ENCODE measurements at places on chromosomes 4 and X. TPM values are rescaled to one million over a fixed set of nuclear protein-coding genes. Genes with fewer than 3 reads are reported as not detected.

DNA sequence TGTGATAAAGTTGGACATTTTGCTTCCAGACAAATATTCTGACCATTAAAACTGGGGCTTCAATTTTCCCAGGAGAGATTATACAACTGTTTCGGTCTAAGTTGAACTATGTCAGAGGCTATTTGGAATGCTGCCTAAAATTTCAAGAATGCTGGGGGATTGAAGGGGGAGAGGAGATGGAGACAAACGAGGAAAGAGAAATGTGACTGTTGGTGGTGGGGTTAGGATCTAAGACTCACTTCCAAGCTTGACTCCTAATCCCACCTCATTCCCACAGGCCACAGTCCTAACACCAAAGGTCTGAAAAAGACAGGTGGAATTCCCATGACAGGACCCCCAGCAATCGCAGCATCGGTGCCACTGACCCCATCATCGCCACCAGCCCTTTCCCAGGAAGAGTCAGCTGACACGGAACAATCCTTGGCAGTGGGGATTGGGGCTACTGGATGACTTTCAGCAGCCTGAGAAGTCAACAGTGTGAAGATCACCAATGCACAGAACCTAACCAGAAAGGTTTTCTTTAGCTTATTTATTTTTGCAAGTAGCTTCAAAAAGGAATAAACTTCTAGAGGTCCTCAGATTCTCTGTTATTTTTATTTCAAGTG lies 74.0 kb upstream of the PRSS48 start:
- no peak for ATAC-seq

Gene BCOR
- total RNA-seq = 38.9 TPM

GRCh38 chr4:2333356-2333841 lies 71.5 kb upstream of the MXD4 start:
- ATAC-seq = no peak

- ATAC-seq = peak; percentile 86
These were observed 19.1 kb upstream of the EGFL6 start for GRCh38 chrX:13550346-13550745.

Gene AFM
- not detected for total RNA-seq

GRCh38 chr4:89056292-89056952 lies 563 bp downstream of the FAM13A start:
- no peak for ATAC-seq

GRCh38 chr4:85715991-85716737 lies 241.2 kb downstream of the ARHGAP24 start:
- no peak for ATAC-seq

DNA sequence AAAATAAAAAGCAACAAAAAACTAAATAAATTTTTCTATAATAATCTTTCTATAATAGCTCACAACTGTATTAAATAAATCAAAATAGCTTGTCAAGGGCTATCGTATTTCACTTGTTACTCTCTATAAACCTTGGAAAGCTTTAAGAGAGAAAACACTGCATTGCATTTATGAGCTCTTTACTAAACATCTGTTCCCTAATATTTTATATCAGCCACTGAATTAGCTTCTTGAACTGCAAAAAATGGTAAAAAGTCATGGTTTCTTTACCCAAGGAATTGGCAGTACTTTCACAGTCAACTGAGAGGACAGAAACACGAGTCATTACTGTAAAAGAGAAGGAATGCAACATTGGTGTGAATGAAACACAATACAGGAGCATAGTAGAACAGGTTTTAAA lies 671.2 kb downstream of the PCDH18 start:
- ATAC-seq = no peak

Gene BEX1
- total RNA-seq = 1.1 TPM

Gene KLHL2
- 27.3 TPM for total RNA-seq

Gene YTHDC1
- total RNA-seq = 81.2 TPM

DNA sequence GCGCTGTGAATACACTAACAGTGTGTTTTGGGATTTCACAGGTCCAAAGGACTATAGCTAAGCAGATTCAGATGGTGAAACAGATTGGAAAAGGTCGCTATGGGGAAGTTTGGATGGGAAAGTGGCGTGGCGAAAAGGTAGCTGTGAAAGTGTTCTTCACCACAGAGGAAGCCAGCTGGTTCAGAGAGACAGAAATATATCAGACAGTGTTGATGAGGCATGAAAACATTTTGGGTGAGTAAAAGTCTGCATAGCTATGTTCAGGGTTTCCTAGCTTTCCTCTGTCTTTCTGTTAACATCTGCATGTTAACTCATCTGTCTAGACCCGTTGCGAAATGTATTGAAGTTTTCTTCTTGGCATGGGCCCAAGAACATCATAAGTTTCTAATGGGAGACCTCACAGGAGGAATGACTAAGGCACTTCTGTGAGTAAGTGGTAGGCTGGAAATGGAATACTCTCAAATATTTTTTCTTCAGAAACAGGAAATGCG lies 372.1 kb downstream of the BMPR1B start:
- ATAC-seq = peak; percentile 21

Gene SPANXN3
- total RNA-seq = not detected

Gene LDB2
- not detected for total RNA-seq

DNA sequence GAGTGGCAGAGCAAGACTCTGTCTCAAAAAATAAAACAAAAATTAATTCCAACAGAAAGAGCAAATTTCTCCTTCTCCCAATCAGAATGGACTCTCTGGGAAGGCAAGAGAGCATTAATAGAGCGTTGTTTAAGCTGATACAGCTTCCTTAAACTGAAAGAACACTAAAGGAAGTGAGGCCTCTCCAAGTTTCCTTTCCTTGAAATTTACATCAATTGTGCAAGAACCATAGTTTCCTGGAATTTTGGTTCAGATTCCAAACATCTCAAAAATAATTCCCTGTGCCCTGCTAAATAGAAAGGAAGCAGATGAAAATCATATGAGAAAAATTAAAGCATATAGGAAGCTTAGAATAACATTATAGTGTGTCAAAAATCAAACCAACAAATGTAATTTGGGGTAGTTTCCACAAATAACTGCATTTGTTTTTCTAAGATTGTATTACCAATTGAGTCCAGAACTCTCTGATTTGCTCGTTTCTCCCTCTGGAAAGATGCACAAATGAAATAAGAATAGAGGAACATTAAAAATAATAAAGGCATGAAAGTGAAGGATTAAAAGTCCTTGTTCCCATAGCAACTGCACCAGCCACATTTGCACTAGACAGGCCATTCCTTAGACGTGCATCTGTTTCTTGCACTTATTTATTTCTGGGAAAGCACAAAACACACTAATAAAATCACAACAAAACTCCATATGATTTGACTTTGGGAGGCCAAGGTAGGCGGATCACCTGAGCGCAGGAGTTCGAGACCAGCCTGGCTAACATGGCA lies 3.7 kb upstream of the FAM241A start:
- no peak for ATAC-seq

Gene DMP1
- not detected for total RNA-seq

DNA sequence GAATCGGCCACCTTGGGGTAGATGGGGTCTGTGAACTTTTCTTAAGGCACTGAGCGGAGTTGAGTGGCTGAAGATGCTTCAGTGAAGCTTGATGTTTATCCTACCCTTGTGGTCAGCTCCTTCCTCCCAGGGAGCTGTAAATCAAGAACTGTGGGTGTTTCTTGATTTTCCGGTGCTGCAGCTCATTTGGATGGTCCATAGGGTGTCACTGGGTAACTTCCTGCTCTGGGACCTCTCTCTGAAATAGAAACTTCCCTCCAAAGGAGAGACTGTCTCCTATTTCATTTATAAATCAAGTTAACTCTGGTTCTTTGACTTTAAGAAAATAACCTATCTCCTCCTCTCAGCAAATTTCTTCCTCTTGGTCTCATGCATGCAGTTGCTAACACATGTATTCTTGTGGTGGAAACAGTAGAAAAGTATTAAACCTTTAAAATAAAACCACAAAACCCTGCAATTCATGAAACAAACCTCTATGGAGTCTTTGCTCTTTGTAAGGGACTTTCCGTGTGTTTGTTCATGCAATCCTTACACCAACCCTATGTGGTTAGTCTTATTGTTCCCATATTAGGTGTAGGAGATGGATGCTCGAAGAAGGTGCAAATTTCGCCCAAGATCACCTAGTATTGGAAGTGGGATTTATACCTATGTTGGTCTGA lies 110.3 kb downstream of the SHROOM3 start:
- peak; percentile 49 for ATAC-seq

DNA sequence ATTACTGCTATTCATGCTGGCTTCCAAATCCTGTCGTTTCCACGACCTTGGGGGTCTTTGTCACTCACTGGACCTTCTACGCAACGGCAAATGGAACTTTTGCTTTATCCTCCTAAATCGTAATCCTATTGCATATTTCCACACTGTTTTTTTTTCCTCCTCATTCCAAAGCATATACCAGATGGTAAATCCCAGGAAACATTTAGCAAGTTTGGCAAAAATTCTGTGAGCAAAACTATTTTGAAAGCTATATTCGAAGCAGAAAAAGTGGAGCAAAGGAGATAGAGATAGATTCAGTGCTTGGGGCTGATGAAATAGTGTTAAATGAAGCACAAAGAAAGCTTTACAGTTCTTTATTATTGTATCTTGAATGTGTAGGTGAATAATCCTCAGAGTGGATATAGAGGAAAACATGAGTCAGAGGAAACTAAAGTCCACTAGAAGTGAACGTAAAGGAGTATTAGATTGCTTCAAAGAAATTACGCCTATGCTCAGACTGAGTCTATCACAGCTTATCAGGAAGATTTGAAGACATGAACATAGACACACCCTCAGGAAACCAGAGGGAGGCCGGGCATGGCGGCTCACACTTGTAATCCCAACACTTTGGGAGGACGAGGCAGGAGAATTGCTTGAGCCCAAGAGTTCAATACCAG lies 50.2 kb upstream of the FAM9A start:
- ATAC-seq = no peak

Gene CLIC2
- total RNA-seq = not detected

Gene IQCM
- not detected for total RNA-seq

DNA sequence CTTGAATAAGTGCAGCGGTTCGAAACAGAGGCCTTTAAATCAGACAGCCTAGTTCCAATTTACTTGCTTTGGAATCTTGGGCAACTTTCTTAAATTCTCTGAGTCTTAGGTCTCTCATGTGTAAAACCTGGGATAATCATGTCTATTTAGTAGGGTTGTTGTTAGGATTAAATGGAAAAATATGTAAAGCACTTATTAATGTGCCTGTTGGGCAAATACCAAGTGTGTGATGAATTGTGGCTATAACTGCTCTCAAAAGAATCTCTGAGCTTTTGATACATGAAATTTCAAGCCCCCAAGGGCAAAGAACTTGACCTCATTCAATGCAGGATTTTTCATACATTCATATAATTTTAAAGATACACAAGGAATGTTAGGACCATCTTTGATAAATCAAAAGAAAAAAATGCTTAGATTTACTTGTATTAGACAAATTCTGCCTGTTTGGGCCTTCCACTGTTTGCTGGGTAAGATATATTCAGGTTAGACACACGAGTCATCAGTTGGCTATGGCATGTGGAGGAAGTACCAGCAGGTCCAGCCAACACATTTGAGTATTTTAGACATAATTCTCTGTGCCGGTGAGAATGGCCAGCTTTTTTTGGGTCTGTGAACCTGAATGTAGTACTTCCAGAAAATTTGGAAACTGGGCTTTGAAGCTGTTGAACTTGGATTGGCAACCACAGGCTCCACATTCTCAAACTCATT lies 241.4 kb upstream of the CNKSR2 start:
- ATAC-seq = no peak

Gene CDKL5
- total RNA-seq = 1.7 TPM

Gene PCDH11X
- total RNA-seq = not detected

Measured in activated T-helper 17 cell treated with anti-CD3 and anti-CD28 coated beads, Interleukin-2, amount 50 U/mL, for 72 hours (primary cell).